ENCODE measurements at places on chromosomes 7 and 10.

DNA sequence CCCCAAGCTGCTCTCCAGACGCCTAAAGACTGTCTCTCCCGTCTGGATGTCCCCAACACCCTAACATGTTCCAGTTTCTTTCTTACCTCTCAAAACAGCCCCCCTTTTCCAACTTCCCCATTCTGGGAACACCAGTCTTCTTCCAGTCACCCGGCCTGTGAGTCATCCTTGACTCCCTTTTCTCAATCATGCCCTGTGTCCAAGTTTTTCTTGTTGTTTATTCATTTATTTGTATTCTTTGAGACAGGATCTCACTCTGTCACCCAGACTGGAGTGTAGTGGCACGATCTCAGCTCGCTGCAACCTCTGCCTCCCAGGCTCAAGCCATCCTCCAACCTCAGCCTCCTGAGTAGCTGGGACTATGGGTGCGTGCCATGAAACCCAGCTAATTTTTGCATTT is 15.6 kb downstream of the SNX10 start:
- no peak for DNase-seq

- peak; percentile 77 for DNase-seq
Observed at GRCh38 chr10:3782146-3782450, 2.9 kb downstream of the KLF6 start.

DNA sequence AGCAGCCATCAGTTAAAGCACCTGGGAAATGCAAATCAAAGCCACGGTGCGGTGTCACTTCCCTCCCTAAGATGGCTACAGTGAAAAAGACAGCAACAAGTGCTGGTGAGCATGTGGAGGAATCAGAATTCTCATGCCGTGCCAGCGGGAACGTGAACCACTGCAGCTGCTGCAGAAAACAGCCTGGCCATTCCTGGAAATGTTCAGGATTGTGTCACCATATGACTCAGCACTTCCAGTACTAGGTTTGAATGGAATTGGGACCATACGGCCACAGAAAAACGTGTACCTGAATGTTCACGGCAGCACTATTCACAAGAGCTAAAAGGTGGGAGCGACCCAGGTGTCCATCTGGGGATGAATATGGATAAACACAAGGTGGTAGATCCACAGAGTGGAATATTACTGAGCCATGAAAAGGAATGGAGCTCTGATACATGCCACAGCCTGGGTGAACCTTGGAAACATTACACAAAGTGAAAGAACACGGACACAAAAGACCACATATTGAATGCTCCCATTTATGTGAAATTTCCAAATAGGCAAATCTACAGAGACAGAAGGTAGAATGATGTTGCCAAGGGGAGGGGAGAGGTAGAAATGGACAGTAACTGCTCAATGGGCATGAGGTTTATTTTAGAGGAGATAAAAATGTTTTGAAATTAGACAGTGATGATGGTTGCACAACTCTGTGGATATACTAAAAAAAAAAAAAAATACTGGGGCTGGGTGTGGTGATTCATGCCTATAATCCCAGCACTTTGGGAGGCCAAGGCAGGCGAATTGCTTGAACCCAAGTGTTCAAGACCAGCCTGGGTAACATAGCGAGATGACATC is 61.6 kb downstream of the MICALL2 start:
- DNase-seq, result no peak

GRCh38 chr7:136086712-136087111 is 109.6 kb upstream of the MTPN start:
- DNase-seq, result peak; percentile 81

GRCh38 chr7:34157137-34157536 is 251.8 kb downstream of the BMPER start:
- DNase-seq, result no peak

GRCh38 chr10:48653347-48653746 is 31.3 kb upstream of the WDFY4 start:
- DNase-seq, result no peak

GRCh38 chr7:148026713-148027112 is 563.9 kb upstream of the C7orf33 start:
- no peak for DNase-seq

GRCh38 chr7:359226-359765 is 69.3 kb downstream of the FOXL3 start:
- DNase-seq, result no peak

- DNase-seq, result peak; percentile 30
Observed at GRCh38 chr10:24207781-24208611, 942 bp upstream of the KIAA1217 start.

DNA sequence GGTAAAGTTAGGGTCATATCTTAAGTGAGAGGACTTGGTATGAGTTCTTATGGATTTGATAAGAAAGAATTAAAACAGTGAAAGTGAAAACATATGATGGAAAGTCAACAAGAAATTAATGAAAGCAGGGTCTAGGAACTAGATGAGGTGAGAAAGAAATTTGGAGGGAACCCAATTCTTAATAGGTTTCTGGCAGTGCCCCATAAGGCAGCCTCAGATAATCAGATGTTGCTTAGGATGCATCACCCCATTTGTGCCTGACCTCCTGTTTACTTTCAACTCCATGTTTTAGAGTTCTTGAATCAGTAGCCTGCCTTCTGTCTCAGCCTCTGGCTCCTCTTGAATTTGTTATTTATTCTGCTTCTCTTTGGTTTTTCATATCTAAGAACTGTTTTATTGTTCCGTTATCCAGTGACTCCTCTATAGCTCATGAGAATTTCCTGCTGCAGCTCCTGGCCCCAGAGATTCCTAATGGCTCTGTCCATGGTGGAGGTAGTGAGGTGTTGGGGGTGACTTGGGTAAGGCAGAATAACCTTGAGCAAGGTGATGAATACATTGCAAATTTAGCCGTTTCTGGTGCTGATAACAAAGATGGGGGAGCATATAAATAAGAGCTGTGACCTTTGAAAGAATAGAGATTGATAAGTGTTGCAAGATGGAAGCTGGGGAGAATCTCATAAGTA is 17.6 kb downstream of the ITGB8 start:
- no peak for DNase-seq

DNA sequence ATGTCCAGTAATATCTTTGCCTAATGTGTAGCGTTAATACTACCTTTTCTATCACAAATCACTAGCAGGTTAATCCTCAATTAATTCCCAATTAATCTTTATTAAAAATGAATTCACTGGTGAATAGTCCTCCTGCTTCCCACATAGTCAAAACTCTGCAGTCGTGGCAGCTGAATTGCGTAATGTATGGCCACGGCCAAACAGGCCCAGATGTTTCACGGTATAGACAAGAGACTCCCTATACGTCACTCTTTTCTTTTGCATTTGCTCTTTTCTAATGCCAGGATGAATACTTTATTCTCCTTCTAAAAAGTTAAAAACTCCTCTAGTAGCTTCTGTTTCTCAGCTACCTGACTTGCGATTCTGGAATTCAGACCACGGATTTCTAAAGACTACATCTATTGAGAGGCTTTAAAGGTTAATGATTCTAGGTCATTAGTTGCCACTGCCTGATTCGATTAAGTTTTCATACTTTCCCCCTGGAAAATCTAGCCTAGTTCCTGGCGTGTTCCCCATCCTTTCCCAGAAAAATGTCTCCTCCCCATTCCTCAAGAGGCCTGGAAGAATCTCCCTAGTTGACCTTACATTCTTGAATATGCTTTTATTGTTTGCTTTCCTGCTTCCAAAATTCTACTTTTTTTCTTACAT is 16.9 kb downstream of the MEOX2 start:
- DNase-seq, result no peak

DNA sequence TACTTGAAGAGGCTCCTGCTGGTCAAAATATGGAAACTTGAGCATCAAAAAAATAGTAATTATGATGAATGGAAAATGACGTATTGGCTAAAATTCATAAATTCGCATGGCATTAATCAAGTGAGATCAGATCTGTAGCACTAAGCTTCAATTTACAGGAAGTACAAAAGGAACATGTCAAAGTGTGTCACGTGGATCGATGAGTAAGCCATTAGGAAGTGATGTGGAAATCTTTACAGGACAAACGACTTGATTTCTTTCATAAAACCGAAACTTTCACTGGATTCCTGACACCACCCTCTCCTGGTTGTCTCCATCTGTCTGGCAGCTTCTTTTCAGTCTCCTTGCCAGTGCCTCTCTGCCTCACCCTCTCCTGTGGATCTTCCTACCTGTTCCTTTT is 25.8 kb downstream of the AKR1C8 start:
- DNase-seq, result no peak

DNA sequence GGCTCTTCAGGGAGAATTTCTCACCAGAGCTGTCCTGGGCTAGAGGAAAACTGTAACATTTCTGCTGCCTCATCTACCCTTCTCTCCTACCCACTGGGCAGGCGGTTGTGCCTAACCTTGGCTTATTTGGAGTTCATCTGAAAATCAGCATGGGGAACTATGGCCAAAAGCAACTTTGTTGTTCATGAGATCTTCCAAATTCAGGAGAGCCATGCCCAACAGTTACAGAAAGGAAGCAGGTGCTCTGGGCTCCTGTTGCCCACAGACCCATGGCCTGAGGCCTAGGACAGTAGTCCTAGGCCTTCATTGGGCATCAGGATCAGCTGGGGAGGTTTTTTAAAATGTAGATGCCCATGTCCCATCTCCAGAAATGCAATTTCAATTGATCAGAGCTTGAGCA is 85.2 kb downstream of the GRID1 start:
- no peak for DNase-seq

DNA sequence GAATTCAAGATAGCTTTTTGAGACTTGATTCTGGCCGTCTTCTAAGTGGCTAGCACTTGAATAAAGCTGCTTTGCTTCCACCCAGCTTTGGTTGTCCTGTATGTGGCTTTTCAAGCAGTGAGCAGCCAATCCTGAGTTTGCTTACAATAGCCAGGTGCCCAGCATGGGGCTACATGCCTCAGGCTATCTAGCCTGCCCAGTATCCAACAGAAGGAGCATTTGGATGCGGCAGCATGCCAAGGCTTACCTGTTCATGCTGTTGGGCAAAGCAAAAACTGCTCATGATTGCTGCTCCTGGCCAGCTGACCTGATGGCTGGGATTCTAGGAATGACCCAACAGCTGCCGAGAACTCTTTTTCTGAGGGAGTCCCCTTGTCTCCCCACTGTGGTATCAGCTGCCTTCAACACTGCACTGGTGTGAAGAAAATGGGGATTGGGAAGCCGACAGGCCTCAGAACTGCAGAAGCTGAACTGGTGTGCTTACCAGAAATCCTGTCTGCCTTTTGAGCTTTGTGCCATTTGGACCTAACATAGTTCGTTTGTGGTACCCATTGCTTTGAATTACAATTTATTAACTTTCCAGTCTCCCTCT is 618.9 kb upstream of the IGFBP3 start:
- no peak for DNase-seq

- DNase-seq, result no peak
Observed at GRCh38 chr10:49827297-49827696, 65.2 kb upstream of the OGDHL start.

DNA sequence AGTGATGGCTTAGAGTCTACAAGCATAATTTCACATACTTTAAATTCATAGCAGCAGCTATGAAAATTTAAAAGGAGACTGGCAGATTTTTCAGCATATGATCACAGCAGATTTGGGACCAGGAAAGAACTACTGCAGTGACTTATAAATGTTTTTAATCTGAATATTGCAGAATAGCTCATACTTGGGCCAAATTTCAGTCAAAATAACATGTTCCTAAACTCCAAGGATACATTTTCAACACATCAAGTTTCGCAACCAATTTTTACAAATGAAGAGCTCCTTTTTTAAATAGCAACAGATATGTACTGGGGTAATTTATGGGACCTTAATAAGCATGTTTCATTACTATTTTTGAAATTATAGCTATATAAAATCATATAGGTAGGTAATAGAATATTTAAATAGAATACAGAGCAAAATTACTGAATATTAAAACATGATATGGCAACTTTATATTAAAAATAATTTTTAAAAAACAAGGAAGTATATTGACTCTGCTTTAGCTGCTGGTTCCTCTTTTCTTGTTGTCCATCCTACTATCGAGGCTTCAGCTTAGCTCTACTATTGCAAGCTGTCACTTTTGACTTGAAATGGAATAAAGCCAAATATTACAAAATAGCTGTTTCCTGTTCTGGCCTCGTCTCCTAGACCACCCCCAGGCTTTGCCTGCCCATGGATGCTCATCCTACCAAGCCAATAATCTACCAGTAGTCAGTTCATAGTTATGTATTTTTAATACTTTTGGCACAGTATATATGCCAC is 123.1 kb downstream of the NRBF2 start:
- DNase-seq, result no peak

DNA sequence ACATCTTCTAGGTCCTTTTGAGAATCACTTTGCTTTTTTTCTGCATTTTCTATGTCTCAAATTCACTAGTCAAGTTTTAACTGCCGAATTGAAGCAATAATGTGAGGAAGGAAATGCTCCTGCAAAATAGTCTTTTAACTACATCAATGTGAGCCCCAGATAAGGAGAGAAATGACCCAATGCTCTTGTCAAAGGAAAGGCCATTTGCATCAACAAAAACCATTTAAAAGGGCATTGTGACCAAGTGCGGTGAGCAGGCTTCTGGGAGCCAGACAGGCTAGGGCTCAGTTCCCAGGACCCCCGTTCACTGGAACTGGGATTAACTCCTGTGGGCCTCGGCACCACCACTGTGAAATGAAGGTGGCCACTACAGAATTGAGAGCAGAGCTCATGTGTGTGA is 127.9 kb upstream of the EEPD1 start:
- no peak for DNase-seq

GRCh38 chr10:8444630-8445029 is 390.1 kb downstream of the GATA3 start:
- DNase-seq, result no peak

DNA sequence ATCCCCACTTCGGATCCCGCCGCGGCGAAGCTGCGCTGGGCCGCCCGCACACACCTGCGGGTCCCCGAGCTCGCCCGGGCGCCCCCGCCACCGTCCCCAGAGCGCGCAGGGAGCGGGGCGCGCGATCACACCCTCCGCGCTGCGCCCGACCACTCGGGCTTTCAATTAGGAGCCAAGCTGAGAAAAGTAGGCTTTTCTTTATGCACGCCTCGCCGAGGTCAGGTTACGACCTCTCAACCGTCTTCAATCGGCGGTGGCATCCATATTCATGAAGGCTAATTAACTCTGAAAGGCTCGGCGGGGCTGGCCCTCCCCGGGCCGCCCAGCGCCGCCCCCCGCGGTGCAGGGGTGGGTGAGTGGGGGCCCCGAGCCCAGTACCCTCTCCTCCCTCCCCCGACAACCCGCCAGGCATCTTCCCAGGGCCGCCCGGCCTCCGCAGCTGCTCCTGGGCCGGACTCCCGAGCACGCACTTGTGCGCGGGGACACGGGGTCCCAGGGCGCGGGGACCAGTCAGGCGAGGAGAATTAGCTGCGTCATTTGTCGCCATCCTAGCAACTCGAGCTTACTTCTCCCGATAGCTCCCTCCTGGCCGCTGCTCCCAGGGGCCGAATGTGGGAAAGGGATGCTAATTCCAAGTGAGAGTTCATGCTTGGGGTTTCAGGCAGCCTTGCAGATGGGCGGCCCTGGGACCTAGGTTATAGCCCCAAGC is 155.5 kb upstream of the LYZL2 start:
- peak; percentile 42 for DNase-seq
